ENCODE measurements at places on chromosomes 12 and 14.

GRCh38 chr14:52844262-52845060 lies 53.1 kb upstream of the GNPNAT1 start:
- no peak for DNase-seq

DNA sequence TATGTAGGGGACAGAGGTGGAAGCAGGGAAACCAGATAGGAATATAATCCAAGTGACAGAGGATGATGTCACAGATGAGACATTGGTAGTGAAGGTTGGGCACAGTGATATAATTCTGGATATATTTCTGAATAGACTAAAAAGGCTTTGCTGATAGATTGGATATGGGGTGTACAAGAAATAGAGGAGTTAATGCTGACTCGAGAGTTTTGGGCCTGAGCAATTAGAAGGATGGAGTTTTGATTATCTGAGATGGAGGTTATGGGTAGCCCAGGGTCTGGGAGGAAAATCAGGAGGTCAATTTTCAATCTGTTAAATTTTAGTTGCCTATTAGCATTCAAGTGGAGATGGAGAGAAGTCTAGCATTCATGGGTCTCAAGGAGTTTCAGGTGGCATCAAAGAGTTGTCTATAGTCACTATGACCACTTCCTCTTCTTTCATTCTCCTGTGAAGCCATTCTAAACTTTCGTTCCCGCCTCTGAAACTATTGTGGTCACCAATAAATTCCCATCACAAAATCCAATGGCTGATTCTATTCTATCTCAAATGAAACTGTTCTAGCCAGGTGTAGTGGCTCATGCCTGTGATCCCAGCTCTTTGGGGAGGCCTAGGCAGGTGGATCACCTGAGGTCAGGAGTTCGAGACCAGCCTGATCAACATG lies 10.6 kb upstream of the ANO6 start:
- no peak for DNase-seq

GRCh38 chr12:116318576-116319232 lies 41.2 kb upstream of the MED13L start:
- peak; percentile 65 for DNase-seq

DNA sequence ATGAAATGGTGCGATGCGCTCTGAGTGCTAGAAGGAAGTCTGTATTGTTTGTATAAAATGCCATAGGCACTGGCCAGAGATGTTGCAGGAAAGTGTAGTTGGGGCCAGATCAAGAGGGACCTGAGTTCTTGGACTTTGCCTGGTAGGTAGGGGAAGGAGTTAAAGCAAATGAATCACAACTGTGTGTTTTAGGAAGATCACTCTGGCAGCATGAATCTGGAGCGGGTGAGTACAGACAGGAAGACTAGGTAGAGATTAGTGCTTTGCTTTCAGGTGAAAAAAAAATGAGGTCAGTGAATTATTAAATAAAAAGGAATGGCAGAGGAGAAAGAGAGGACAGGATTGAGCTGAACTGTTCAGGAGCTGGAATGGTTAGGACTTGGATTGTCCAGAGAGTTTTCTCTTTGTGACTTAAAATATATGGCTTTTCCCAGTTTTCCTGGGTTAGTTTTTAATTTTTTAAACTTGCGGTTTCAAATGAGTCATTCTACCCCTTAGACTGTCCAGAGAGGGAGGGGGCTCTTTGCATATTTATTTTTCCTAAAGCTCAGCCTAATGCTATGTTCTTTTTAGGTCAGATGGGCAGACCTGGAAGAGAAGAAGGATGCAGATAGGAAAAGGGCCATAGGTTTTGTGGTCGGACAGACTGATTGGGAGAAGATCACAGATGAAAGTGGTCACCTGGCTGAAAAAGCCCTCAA lies 41.1 kb downstream of the PROX2 start:
- DNase-seq = no peak

GRCh38 chr14:52131640-52132320 lies 62.9 kb upstream of the NID2 start:
- peak; percentile 95 for DNase-seq

- no peak for DNase-seq
Measured at GRCh38 chr14:64509036-64509435, 4.5 kb downstream of the ZBTB1 start.

DNA sequence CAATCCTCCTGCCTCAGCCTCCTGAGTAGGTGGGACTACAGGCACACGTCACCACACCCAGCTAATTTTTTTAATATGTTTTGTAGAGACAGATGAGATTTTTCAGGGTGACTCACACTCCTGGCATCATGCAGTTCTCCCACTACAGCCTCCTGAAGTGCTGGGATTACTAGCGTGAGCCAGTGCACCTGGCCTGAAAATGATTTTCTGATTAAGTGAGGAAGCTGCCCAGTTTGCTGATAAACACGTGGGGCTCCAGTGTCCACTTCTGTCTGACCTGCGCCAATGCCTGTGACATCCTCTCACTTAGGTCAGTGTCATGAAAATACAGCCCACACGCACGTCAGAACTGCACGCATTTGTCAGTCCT lies 37.0 kb upstream of the SFSWAP start:
- DNase-seq = no peak

- peak; percentile 43 for DNase-seq
Measured at GRCh38 chr12:106358396-106359241, 1.1 kb downstream of the POLR3B start.

DNA sequence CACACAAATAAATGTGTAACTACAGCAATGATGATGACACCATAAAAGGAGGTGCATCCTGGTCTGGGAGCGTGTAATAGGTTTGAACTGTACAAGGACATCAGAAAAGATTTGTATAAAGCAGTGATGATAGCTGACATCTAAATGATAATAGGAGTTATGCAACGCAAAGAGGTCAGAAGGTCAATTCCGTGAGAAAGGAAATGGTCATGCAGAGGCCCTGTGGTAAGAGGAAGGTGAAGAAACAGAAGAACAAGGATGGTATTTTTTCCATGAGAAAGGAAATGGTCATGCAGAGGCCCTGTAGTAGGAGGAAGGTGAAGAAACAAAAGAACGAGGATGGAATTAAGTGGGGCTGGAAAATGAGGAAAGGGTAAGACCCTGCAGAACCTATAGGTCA lies 106.7 kb upstream of the TMPO start:
- no peak for DNase-seq

DNA sequence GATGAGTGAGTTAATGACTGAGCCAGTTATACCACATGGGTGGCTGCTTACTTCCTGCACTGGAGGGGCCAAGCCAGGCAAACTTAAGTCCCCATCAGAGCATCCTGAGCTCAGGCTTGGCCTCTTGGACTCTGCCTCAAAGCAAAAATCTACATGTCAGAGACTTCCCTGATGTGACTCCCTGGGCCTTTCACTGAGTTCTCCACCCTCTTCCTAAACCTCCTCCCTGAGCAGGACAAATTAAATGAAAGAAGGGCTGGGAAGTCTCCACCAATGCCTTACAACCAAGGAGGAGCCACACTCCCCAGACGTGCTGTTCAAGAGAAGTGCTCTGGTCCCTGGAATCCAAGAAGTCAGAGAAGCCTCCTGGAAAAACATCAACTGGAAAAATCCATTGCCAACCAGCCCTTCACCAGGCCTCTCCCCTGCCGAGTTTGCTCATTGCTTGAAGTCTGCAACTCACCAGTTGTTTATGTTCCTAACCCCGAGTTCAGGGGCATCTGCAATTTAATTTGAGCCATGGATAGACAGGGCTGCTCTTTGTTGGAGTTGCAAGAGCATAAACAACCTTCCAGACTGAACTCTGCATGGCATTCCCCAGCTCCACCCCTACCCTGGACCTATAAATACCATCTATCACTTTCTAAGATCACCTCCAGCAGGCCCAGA lies 160.5 kb downstream of the ANO2 start:
- no peak for DNase-seq

DNA sequence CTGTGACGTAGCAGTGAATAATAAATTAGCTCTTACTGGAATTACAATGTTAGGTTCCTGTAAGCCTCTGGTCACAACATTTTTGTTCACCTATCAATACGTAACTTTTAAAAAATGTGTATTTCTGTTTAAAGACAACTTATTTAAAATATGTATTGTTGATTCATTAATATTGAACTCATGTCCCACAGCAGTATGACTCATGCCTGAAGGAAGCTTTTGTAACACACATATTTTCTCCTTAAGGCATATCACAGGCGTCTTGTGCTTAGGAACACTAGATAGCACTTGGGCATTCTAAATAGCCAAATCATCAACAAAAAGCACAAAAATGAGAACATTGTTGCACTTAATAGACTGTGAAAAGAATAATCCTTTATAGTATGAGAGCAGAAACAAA lies 92.5 kb downstream of the GPHN start:
- DNase-seq = no peak

DNA sequence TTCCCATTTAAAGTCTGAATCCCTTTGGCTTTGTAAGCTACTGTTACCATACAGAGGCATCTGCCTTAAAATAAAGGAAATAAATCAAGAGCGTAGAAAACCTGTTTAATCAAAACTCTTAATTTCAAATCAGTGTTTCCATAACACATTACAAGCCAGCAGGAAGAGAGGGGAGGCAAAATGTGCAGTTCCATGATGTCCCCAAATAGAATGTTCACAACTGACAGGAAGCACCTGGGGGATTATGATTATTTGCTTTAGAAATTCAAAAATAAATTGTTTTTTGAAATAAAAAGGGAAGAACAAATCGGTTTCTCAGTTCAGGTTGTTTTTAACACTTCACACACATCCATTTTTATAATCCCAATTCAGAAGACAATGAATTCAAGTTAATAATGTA lies 21.4 kb downstream of the SOCS2 start:
- DNase-seq = no peak

DNA sequence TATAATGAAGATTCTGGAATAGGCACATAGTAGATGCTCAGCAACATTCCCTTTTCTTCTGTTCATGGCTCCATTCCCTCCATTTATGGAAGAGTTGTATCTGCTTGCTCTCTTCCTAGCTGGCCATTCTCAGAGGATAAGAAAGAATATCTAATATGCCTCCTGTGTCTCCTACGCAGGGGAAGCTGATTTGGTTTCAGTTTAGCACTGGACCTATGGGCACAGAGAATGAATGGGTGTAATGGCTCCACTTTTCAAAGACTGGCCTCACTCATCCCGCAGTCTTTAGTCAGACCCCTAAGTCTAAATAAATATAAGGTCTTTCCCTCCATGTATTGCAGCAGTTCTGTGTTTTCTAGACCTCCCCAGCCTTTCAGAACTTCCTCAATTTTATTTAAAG lies 2.0 kb downstream of the PKP2 start:
- DNase-seq = no peak

- DNase-seq = peak; percentile 33
Measured at GRCh38 chr14:57871459-57872080, 5.7 kb upstream of the SLC35F4 start.

- no peak for DNase-seq
Measured at GRCh38 chr12:14396071-14396470, 30.6 kb downstream of the ATF7IP start.

DNA sequence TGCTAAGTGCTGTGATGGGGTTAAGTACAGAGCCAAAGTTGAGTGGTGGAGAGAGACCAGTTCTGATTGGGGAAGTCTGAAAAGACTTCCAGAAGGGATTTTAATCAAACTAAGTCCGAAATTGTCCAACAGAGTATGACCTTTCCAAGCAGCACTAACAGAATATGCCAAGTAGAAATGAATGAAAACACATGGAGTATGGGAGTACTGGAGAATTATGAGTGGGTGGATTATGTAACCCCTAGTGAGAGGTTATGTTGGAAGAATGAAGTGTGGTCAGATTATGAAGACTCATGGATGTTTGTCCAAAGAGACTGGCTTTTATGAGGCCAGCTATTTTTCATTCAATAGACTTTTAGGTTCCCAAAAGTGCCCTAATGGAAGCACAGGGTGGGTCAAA lies 94.0 kb upstream of the PLEKHA5 start:
- DNase-seq = no peak

DNA sequence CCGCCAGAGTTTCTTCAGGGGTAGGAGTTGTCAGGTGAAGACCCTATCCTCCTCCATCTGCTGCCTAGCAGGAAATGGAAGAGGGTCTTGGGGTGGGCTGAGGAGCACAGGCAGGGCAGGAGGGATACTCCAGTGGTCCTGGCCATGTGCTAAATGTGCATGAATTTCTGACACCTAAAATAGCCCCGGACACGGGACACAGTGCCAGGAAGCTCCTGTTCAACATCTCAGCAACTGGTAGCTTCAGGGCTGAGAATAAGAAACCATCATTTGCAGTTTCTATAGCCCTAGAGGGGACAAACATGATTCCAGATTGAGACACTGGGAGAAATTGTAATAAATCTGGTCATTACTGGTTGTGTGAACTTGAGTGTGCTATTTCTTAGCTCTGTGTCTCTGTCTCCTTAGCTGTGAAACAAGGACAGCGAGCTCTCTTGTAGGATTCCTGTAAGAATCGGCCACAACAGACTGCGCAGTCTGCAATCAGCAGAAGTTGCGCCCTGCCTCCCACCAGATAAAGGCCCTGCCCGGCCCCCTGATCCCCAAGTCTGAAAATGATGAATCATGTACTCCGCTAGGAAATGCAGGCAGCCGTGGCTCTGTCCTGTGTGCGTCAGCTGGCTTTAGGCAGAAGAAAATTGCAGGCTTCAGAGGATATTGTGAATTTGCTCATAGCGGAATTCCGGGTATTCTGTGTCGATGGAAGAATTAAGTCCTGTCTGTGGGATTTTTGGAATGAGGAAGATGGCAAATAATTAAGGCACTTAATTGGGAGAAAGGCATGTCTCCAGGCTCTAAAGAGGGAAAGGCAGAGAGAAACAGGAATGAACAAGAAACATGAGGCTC lies 35.2 kb upstream of the MEG3 start:
- no peak for DNase-seq

- DNase-seq = no peak
Measured at GRCh38 chr14:88333036-88333435, 10.0 kb upstream of the KCNK10 start.

DNA sequence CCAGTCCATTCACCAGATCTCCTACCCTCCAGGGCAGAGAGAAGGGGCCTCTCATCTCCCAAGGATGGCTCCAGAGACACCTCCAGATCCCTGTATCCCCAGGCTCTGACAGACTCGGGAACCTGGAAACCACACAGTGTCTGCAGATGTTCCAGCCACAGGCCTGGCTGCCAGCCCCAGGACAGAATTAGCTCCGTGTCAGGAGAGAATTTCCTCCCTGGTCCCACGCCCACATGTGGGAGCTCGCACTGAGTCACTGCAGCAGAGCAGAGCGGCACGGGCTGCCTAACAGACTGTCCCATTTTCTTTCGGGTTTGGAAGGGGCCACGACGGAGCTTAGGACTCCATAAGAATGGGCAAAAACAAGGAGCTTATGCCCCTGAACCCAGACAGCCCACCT lies 33.6 kb downstream of the CMKLR1 start:
- DNase-seq = no peak

DNA sequence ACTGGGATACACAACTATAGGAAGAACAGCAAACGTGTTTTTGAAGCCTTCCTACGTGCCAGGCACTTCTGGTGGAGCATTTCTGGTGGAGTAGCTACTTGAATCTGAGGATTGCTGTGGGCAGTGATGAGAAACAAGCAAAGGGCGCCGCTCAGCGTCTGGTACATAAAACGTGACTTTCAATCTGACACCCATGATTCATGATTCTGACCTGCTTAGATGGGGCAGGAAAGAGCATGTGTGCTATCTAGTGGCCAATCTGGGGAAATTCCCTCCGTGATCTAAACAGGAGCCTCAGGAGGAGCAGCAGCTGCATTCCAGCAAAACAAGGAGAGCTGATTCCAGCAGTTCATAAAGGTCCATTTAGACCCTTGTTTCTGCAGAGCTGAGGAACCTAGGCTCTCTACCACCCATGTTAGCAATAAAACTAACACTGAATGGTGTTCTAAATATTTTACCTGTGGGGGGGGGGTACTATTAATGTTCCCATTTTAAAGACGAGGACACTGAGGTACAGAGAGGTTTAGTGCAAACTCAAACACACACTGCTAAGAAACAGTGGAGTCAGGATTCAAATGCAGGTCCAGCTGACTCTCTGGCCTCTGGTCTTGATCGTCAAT lies 37.8 kb downstream of the PAH start:
- peak; percentile 87 for DNase-seq

GRCh38 chr14:67457782-67458181 lies 30.7 kb downstream of the TMEM229B start:
- DNase-seq = no peak
